ENCODE measurements at places on chromosomes 12 and 14.

DNA sequence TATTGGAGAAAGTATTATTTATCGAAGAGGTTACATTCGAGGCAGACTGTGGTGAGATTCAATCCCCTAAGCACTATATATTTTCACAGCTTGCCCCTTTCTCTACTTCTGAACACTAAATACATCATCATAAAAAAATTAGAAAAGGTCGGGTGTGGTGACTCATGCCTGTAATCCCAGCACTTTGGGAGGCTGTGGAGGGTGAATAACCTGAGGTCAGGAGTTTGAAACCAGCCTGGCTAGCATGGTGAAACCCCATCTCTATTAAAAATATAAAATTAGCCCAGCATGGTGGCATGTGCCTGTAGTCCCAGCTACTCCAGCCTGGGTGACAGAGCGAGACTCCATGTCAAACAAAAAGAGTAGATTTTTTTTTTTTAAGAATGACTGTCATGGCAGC, 70.6 kb upstream of the MYF6 start:
- DNase-seq, result no peak

DNA sequence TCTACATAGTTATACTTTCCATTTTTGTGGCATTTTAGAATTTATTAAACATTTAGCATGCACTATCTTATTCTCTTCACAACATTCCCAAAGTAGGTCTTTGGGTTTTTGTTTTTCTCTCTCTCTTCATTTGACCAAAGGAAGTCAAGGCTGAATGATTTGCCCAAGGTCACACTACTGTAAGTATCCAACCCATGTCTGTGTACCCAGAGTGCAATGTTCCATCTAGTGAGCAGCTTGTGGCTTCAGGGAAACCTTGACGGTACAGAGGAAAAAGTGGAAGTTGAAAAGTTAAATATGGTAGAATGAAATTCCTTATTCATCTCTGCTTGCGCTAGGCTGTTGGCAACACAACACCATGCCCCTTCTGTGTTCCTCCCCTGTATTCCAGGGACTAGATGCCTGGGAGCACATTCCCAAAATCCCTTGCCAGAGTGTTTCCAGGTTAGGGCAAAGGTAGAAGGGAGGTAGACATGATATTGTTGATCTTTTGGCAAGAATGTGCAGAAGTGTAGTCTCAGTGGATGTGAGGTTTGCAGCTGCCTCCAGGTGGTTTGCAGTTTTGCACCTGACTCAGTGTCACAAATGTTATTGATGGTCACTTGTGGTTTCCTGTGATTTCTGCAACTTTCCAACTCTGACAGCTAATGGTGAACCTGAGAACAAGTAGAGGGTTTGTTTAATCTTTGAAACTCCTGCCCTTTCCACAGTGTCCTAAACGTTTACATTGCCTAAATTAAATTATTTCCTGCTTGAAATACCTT, 196.7 kb downstream of the RMST start:
- DNase-seq, result no peak

GRCh38 chr12:113862590-113863454, 103.3 kb downstream of the RBM19 start:
- DNase-seq, result peak; percentile 12

GRCh38 chr14:68694516-68695235, 98.2 kb downstream of the ZFP36L1 start:
- DNase-seq, result no peak

GRCh38 chr12:19440916-19441315, 1.6 kb downstream of the AEBP2 start:
- DNase-seq, result no peak

- DNase-seq, result peak; percentile 62
Measured at GRCh38 chr14:96275177-96276112, 19.4 kb downstream of the BDKRB1 start.

DNA sequence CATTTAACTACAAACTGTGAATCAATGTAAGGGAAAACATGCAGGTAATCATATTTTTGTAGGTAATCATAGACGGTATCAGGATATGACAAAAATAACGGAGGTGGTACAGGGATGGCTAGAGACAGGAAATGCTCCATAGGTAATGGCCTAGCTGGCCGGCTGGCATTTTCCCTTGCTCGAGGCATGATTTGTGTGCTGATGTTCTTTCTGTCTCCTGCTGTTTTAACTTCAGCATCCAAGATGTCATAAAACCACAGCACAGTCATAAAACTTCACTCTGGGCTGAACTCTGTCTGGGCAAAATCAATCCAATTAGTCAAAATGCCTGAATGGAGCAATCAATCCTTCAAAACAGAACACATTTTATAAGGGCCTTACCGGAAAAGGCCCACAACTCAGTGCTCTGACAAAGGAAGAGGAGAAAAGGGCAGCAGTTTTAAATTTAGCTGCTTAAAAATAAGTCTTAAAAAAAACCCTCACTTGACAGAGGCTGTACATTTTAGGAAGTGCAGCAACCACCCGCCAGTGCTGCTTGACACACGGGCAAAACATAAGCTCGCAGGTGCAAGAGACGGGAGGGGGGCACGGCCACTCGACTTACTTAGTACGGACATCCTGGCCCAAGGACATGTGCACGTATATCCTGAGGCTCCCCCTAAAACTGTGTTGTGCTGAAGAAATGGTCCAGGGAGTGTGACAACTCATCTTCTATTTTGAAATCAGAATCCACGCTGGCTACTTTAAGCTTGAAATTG, 40.5 kb upstream of the GPR68 start:
- no peak for DNase-seq

- no peak for DNase-seq
Measured at GRCh38 chr12:57612711-57613426, 1.6 kb downstream of the ARHGEF25 start.

DNA sequence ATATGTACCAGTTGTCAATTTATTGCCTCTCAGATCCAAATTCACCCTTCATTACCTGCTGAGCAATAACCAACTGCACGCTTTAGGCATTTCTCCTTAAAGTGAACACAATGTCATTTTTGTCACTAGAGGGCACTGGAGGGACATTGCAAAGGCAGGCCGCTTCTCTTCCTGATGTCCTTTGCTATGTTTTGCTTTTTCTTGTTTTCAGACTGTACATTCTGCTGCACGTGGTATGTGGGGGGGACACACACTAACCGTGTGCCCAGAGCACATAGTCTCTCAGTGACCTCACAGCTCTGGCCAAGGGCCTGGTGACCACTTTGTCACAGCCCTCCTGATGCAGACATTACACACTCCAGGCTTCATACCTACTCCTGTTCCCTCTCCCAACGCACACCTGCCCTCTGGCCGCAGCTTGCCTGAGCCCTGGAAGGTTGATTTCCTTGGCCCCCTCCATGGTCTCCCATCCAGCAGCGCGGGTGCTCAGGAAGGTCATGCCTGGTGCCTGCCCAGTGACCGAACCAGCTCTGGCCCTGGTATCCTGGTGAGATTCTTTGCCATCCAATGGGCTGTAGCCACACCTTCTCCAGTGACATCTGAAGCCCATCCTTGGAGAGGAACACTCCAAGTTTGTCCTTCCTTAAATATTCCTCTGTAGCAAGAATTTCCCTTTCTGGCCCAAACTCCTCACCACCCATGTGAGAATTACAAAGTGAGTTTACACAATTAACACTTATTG, 39.9 kb downstream of the MYO1H start:
- no peak for DNase-seq

- DNase-seq, result no peak
Measured at GRCh38 chr12:43317156-43317555, 234.8 kb downstream of the ADAMTS20 start.

- no peak for DNase-seq
Measured at GRCh38 chr14:22836301-22837113, at the start of gene MMP14. Gene MMP14, plus strand, starts transcription at chr14:22836585. Its CDS starts 233 bp downstream, at chr14:22836818.

DNA sequence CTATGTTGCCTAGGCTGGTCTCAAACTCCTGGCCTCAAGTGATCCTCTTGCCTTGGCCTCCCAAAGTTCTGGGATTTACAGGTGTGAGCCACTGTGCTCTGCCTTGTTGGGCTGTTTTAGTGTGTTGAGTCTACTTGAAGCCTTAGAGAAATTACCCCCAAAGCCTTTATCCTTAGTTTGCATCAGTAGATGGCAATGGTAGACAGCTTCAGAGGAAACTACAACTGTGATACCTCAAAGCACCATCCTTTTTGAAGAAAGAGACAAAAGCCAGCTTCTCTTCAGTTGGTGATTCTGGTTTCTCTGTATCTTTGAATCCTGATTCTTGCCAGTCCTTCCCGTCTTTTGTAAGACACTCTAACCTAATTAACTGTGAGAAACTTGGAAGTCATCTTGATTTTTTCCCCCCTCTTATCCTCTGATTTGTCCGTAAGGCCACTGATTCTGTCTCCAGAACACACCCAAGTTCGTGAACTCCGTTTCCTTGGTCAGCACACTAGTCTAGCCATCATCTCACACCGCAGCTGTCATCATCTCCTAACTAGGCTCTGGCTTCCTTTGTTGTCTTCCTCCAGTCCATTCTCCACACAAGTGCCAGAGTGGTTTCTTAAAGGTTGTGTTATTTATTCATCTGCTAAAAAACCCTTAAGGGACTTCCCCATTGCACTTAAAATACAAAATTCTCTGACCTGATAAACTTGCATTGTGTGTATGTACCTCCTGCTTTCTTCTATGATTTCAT, 20.2 kb downstream of the ATP2A2 start:
- DNase-seq, result no peak

DNA sequence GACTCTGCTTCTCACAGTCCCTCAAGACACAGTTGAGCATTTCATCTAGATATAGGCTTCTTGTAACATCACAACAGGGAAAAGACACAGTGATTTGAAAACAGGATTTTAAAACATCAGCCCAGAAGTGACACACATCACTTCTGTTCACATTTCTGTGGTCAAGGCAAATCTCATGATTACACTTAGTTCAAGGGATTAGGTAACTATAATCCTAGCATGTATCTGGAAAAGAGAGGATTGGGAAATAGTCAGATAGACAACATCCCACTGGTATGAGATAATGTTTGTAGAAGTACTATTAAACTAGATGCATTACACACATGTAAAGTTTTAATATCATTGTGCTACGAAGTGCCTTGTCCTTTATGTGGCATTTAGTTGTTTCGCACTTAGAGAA, 252.6 kb upstream of the PRKD1 start:
- DNase-seq, result no peak

DNA sequence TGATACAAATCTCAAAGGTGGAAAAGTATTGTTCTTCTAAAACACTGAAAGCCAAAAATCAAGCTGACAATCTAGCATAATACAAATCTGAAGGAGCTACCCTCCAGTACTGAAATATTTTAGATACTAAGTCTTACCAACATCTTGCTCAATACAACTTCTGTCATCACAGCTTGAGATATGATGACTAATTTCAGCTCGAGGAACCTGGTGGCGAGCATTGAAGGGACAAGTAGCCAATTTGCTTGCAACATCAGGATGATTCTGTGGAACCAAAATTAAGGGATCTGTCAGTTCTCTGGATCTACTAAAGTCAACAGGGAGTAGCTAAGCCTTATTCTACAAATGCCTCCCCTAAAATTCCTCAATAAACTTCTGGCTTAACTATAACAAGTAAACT, 10.4 kb downstream of the GTSF1 start:
- no peak for DNase-seq

DNA sequence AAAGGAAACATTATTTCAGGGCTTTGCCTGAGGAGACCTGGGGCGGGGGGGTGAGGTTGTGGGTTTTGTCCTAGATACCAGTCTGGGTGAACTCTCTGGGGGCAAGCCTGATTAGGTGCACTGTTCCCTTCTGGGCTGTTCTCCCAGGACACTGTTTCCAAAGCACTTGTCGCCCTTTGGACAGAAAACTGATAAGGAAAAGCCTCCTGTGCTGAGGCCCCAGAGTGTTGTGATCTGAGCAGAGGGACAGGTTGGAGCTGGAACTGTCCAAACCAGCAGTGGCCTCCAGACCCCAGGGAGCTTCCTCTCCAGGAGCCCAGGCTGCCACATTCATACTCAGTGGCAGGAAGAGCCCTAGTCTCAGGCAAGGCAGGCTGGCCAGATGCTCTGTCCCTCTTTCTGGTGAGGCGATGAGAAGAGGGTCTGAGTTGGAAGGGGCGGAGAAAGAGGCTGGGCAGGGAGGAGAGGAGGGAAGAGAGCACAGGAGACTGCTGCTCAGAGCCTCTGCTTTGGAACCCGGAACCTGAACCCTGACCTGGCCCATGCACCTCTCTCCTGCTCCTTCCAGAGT, 1.9 kb downstream of the GALNT16 start:
- DNase-seq, result no peak

- no peak for DNase-seq
Measured at GRCh38 chr12:110335481-110336045, 54.5 kb downstream of the ATP2A2 start.

GRCh38 chr14:37320106-37320505, 122.4 kb downstream of the MIPOL1 start:
- DNase-seq, result no peak

All from activated T-cell treated with anti-CD3 and anti-CD28 coated beads for 48 hours (primary cell).